Smooth muscle cell of the umbilical artery (primary cell): ENCODE measurements at places on chromosomes 7 and 10. TPM values are rescaled to one million over a fixed set of nuclear protein-coding genes. Genes with fewer than 3 reads are reported as not detected.

Gene LGI1
- total RNA-seq = not detected in 2 replicates

Gene CD36
- total RNA-seq = 1.2 TPM in 2 replicates

Gene GPR158
- under 0.01 and 0.05 TPM in 2 replicates for total RNA-seq

Gene ENTPD1
- total RNA-seq = 0.09 TPM in 1 of 2 replicates, not detected in the other

Gene CDK13
- 72.0 and 72.8 TPM in 2 replicates for total RNA-seq

Gene SFTPA1
- total RNA-seq = not detected in 2 replicates

Gene OR2A1
- under 0.01 TPM in 1 of 2 replicates, not detected in the other for total RNA-seq

Gene PSD
- total RNA-seq = 2.4 and 12.2 TPM in 2 replicates

Gene ZNF503
- total RNA-seq = 6.7 and 7.7 TPM in 2 replicates

Gene GSDME
- 62.7 and 85.9 TPM in 2 replicates for total RNA-seq

Gene IQUB
- total RNA-seq = 0.51 and 0.89 TPM in 2 replicates

Gene CC2D2B
- total RNA-seq = 0.18 and 0.30 TPM in 2 replicates
